ENCODE measurements at places on chromosomes 12 and 14. TPM values are rescaled to one million over a fixed set of nuclear protein-coding genes. Genes with fewer than 3 reads are reported as not detected.
A peak's percentile ranks its signal among the peaks of the same experiment; 100 is the strongest.

The RNASE7 gene
- total RNA-seq, result 11.8 TPM

DNA sequence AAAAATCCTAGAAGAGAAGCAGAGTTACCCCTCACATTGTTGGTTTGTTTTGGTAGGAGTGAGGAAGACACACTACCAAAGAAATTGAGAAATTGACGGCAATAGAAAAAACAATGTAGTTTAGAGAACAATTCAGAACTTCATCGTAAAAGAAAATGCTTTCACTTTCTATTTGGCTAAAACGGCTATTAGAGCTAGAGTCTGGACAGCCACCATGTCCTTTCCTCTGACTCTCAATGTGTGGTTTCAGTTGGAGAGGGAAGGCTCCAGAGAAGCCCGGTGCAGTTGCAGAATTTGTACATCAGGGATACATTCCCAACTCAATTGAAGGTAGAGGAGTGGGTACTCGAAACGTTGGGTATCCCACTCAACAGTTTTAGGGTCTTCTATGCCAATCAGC is 535.3 kb downstream of the GALC start:
- H3K27ac ChIP-seq, result peak overlapping the region; percentile 29
- peak; percentile 32 for DNase-seq
- no peaks in the 10 kb centered on the region for H3K36me3 ChIP-seq
- H3K4me1 ChIP-seq, result peaks cover 14% of the 10 kb centered on the region
- no peaks in the 10 kb centered on the region for H3K27me3 ChIP-seq

DNA sequence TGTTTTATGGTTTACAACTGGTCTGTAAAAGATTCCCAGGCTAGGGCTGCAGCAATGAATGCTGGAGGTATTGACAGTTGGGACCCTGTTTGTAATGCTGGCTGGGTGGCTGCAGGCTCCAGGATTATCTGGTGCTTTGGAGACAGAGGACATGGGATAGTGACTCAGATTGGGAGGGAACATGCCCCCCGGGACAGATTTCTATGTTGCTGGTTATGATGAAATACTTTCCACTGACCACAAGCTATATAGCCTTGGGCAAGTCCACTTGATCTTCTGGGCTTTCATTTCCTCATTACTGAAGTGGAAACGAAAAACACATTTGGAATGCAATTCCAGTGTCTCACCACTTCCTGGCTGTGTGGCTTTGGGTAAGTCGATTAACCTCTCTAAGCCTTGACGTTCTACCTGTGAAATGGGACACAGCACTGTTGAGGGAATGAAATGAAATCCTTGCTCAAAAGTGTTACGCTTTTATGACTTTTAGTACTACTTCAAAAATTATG is 6.3 kb upstream of the TPCN1 start:
- peak; percentile 95 for DNase-seq
- peak overlapping the region; percentile 73 for H3K27ac ChIP-seq
- peaks cover 25% of the 10 kb centered on the region for H3K4me1 ChIP-seq
- H3K36me3 ChIP-seq, result no peaks in the 10 kb centered on the region
- H3K4me3 ChIP-seq, result peak overlapping the region; percentile 19

DNA sequence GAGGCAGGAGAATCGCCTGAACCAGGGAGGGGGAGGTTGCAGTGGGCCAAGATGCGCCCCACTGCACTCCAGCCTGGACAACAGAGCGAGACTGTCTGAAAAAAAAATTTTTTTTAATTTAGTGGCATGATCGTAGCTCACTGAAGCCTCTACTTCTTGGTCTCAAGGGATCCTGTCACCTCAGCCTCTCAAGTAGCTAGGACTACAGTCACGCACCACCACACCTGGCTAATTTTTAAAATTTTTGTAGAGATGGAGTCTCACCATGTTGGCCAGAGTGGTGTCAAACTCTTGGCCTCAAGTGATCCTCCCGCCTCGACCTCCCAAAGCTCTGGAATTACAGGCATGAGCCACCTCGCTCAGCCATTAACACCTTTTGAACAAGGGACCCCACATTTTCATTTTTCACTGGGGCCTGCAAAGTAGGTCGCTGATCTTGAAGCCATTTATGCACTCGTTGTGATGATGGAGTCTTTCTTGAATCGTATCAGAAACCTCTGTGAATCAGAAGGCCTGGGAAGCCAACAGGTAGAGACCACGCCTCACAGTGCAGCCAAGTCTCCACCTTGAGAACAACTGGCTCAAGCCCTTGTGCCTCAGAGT is 5.9 kb downstream of the HCAR1 start:
- no peaks in the 10 kb centered on the region for H3K36me3 ChIP-seq
- no peak overlapping the region for H3K27ac ChIP-seq
- H3K4me1 ChIP-seq, result peaks cover 16% of the 10 kb centered on the region
- DNase-seq, result no peak
- H3K27me3 ChIP-seq, result no peaks in the 10 kb centered on the region

The PLBD1 gene
- not detected for total RNA-seq

DNA sequence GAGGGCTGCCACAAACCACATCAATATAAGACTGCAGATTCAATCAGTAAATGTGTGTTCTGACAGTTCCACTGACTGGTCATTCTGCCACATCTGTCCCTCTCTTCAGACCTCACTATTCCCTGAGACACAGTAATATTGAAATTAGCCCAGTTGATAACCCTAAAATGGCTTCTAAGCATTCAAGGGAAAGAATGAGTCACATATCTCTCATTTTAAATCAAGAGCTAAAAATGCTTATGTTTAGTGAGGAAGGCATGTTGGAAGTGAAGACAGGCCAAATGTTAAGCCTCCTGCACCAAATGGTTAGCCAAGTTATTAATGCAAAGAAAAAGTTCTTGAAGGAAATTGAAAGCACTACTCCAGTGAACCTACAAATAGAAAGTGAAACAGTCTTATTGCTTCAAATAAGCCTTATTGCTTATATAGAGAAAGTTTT is 24.5 kb upstream of the KIF21A start:
- no peaks in the 10 kb centered on the region for H3K27me3 ChIP-seq
- H3K36me3 ChIP-seq, result no peaks in the 10 kb centered on the region
- no peak overlapping the region for H3K4me3 ChIP-seq
- no peak for DNase-seq
- H3K27ac ChIP-seq, result no peak overlapping the region

The PRPF39 gene
- 36.7 TPM for total RNA-seq

The SPTB gene
- 2.1 TPM for total RNA-seq

DNA sequence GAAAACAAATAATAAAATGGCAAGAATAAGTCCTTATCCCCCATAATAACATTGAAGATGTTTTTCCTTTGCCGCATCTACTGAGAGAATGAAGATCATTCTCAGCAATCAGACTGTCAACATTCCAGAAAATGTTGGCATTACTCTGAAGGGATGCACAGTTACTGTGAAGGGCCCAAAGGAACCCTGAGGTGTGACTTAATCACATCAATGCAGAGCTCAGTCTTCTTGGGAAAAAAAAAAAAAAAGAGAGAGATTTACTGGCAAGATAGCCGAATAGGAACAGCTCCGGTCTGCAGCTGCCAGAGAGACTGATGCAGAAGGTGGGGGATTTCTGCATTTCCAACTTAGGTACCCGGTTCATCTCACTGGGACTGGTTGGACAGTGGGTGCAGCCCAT is 41.3 kb upstream of the OR6J1 start:
- H3K4me1 ChIP-seq, result no peaks in the 10 kb centered on the region
- H3K27me3 ChIP-seq, result peaks cover 21% of the 10 kb centered on the region
- H3K27ac ChIP-seq, result no peak overlapping the region
- no peak overlapping the region for H3K4me3 ChIP-seq
- no peaks in the 10 kb centered on the region for H3K36me3 ChIP-seq
- DNase-seq, result no peak

GRCh38 chr14:58699681-58700205 is 62.0 kb downstream of the DACT1 start:
- no peak overlapping the region for H3K27ac ChIP-seq
- DNase-seq, result no peak
- H3K4me3 ChIP-seq, result no peak overlapping the region

- H3K36me3 ChIP-seq, result peaks cover 5% of the 10 kb centered on the region
- H3K27me3 ChIP-seq, result peaks cover 43% of the 10 kb centered on the region
- no peak overlapping the region for H3K4me3 ChIP-seq
- H3K4me1 ChIP-seq, result no peaks in the 10 kb centered on the region
Measured at GRCh38 chr12:111084158-111084557, 163.8 kb upstream of the MYL2 start.

- DNase-seq, result no peak
- H3K27ac ChIP-seq, result no peak overlapping the region
- no peaks in the 10 kb centered on the region for H3K27me3 ChIP-seq
- H3K4me3 ChIP-seq, result no peak overlapping the region
- peaks cover 5% of the 10 kb centered on the region for H3K36me3 ChIP-seq
- H3K4me1 ChIP-seq, result peaks cover 17% of the 10 kb centered on the region
Measured at GRCh38 chr14:20686386-20687143, 2.0 kb upstream of the ANG start.

GRCh38 chr14:104019806-104020205 is 65.7 kb upstream of the ASPG start:
- H3K27ac ChIP-seq, result no peak overlapping the region
- DNase-seq, result no peak
- H3K36me3 ChIP-seq, result no peaks in the 10 kb centered on the region
- peaks cover 5% of the 10 kb centered on the region for H3K4me1 ChIP-seq

DNA sequence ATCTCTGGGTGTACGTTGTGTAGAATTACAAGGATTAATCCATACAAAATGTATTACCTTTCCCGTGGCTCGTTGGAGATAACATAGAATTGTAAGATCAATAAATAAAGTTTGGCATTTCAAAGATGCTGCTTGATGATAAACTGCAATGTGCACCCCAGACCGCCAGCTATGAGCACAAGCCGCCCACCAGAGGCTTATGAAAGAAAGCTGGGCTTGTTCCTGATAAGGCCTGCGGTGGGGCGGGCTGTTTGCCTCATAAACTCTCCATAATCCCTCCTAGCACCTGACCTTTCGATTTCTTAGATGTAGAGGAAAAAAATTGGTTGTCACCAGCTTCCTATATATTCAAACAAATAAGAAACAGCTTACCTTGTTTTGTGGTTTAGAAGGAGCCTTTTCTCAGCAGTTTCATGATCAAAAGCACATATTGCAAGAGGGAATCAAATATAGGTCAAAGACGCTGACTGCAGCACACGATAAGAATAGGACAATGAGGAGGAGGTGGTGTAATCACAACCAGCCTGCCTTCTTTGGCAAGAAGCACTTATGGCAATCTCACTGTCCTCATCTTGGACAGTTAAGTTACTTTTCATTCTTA is 293.6 kb downstream of the RMST start:
- no peak overlapping the region for H3K27ac ChIP-seq
- H3K27me3 ChIP-seq, result no peaks in the 10 kb centered on the region
- H3K4me1 ChIP-seq, result peaks cover 9% of the 10 kb centered on the region
- no peak overlapping the region for H3K4me3 ChIP-seq
- H3K36me3 ChIP-seq, result no peaks in the 10 kb centered on the region

The ITGA7 gene
- 3.0 TPM for total RNA-seq
